ENCODE measurements at places on chromosomes 5 and 9.

GRCh38 chr5:165497707-165498106 is 1992.3 kb downstream of the MAT2B start:
- DNase-seq, result no peak

- no peak for DNase-seq
Observed at GRCh38 chr9:99253134-99253533, 31.1 kb downstream of the SEC61B start.

DNA sequence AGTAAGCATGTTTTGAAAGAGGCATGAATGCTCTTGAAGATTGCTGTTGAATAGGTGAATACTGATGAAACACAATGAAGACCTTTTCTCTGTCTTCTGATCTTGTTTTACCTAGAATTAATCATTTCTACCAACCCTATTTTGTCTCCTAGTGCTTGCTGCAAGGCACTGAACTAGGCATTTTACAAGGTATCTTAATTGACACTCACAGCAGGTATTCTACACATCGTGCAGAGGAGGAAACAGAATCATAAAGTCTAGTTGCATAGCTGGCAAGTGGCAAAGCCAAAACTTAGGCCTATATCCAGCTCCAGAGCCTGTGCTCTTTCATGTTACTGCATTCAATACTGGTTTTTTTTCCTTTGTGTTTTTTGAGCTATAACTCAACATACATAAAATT is 50.7 kb downstream of the CTNNA1 start:
- no peak for DNase-seq

DNA sequence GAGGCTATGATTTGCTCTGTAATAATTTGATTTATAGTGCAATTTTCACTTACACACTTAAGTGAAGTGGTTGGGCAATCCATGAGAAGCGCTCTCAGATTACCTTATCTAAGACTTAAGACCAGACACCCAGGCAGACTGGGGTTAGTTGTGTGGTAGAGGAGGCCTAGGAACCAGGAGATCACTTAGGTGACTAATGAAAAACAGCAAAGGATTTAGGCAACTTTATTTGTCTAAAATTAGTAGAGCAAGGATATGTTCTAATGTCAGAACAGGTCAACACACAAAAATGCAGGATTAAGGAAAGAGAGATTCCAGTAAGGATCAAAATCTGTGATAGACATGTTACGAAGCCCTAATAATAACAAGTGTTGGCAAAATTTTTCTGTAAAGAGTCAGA is 913.8 kb downstream of the TLE1 start:
- no peak for DNase-seq

DNA sequence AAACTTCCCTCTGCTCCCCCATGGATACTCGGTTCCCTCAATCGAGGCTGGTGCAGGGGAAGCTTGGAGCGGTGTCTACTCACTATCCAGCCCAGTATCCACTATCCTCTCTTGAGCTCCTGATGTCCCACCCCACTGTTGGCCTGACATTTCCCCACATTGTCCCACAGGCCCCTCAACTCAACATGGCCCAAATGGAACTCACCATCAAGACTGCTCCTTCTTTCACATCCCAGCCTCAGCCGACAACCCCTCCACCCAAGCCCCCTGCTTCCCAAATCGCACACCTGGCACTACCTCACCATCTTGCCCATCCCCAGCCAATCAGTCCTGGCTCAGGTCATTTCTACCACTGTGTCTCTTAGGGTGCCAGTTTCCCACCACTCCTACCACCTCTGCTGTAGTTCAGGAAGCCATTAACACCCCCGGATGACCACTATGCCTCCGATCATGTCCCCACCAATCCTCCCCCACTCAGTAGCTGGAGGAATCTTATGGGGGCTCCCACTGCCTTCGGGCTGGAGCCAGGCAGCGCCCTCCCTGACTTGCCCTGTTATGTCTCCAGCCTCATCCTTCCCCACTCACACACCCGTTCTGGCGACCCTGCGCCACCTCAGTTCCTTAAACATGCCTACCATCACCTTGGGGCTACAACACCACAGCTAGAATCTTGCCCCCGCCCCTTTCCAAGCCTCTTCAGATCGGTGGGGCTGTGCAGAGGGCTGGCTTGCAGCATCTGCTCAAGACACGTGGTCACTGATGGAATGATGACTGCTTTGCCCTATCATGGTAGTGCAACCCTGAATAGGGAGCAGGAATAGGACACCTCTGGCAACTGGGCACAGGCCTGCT is 273.6 kb downstream of the FSTL4 start:
- DNase-seq, result no peak

DNA sequence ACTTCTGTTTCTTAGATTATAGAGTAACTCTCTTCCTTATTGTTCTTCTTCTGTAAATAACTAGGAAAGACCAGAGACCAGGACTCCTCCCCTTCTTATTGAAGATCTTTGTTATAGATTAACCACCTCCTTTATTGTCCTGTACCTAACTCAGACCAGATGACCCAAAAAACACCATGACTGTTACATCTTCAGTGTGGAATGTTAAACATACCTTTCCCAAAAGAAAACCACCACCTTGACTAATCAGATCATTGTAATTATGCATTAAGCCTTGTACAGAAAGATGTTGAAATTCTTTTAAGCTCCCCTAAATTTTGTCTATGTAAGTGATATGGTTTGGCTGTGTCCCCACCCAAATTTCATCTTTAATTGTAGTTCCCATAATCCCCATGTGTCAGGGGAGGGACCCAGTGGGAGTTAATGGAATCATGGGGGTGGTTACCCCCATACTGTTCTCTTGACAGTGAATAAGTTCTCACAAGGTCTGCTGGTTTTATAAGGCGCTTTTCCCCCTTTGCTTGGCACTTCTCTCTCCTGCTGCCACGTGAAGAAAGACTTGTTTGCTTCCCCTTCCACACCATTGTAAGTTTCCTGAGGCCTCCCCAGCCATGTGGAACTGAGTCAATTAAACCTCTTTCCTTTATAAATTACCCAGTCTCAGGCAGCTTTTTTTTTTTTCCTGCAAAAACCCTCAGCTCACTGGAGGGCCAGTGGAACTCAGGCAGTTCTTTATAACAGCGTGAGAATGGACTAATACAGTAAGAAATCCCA is 26.3 kb downstream of the ARSB start:
- DNase-seq, result no peak

GRCh38 chr5:55416306-55416705 is 108.5 kb downstream of the MTREX start:
- DNase-seq, result no peak
